NCI-H510A treated with DMSO at 0.1 percent for 48 hours (cell line): ENCODE measurements at places on chromosomes 7 and 10.

DNA sequence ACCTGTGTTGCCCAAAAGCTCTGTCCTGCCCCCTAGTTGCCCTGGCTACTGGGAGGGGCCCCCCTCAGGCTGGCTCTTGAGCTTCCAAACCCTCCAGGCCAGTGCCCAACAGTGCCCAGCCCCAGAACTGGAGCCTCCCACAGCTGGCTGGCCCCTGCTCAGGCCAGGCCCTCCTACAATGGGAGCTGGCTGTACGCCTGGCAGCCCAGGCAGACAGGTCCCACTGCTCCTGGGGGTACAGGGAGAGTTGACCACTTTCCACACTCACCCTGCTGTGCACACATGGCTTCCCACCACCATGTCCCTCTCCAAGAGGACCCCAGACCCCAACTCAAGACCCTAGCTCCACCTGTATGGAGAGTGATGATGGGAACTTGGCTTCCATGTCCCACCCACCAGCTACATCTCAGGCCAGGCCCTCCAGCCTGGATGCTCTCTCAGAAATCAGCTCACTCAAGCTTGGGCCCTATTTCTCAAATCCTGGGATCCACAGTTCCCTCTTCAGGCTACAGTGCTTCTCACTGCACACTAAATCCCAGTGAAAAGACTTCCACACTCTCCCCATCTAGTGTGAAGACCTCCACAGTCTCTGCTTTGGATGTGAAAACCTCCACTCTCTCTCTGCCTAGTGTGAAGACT is 92.6 kb downstream of the OAT start:
- DNase-seq = no peak

GRCh38 chr10:29470843-29471543 is 163.8 kb downstream of the SVIL start:
- DNase-seq = no peak

GRCh38 chr7:82810558-82811259 is 352.0 kb downstream of the PCLO start:
- peak; percentile 56 for DNase-seq

GRCh38 chr7:139738101-139738489 is 39.7 kb downstream of the HIPK2 start:
- no peak for DNase-seq

DNA sequence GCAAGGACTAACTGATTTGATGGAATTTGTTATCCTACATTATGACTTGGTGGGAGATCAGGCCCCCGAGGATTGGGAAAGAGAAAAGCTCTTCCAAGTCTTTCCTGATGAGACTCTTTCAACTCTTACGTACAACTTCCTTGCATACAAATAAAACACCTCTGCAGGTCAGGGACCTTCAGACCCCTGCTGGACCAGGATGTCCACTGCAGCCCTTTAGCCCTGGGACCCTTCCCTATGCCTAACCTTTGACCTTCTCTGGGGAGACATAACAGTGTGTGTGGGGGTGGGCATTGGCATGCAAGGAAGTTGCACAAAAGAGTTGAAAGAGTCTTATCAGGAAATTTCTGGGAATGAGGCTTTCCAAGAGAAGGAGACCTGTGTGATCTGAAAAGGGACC is 859.4 kb downstream of the TYW1 start:
- DNase-seq = no peak

GRCh38 chr10:128078136-128078969 is 47.9 kb downstream of the MKI67 start:
- DNase-seq = no peak

GRCh38 chr7:90433221-90433620 is 30.0 kb downstream of the CLDN12 start:
- no peak for DNase-seq

- DNase-seq = peak; percentile 25
These were observed 137.9 kb upstream of the MKI67 start for GRCh38 chr10:128263891-128264688.

GRCh38 chr7:69751026-69751425 is 152.8 kb downstream of the AUTS2 start:
- DNase-seq = no peak

DNA sequence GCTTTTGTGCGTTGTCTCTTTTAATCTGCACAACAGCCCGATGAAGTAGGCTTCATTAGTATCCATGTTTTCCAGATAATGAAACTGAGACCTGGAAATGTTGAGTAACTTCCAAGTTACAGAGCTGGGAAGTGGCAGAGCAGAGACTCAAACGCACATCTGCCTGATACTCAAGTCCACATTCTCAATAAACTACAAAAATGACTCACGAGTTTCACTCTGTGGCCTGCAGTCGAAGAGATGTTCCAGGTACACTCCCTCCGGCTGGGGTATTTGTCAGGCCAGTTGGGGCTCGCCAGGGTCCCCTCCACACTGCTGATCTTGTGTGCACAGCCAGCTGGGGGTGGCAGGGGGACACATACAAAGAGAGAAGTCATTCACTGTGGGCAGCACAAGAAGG is 17.7 kb upstream of the OPALIN start:
- DNase-seq = no peak

DNA sequence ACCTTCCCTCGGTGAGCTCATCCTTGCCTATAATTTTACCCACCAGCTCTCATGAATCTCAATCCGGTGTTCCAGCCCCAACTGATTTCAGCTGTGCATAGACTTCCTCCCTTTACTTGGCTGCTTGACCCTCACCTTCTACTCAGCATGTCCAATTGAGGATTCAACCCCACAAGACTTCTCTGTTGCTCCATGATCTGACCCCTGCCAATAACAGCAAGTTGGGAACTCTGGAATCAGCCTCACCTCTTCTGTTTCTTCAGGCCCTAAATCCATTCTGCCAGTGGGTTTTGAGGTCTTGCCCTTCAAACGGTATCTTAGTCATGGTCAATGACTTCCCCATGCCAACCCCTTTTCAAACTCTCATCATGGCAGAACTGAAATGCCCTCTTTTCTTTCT is 390.4 kb downstream of the CALN1 start:
- no peak for DNase-seq

DNA sequence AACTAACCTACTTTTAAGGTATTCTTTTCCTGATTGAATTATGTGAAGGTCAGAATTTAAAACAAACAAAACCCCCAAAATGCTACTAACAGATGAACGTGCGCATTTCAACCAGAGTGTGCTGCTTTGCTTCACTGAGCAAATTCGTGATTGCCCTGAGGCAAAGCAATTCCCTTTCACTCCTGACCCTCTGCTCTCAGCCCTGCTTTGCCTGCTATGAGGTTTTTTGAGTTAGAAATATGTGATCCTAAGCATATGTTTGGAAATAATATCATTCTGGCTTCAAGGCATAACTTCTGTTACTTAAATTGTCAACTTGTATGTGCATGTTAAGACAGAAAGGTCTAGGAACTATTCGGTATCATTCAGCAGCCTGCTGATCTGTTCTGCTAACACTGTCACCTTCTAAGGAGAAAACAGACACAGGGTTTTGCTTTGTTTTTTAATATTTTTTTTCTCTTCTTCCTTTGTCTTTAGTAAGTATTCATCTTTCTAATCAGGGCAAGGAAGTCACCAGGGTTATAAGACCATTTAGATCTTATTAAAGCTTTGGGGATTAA is 124.2 kb downstream of the GNAT3 start:
- no peak for DNase-seq

DNA sequence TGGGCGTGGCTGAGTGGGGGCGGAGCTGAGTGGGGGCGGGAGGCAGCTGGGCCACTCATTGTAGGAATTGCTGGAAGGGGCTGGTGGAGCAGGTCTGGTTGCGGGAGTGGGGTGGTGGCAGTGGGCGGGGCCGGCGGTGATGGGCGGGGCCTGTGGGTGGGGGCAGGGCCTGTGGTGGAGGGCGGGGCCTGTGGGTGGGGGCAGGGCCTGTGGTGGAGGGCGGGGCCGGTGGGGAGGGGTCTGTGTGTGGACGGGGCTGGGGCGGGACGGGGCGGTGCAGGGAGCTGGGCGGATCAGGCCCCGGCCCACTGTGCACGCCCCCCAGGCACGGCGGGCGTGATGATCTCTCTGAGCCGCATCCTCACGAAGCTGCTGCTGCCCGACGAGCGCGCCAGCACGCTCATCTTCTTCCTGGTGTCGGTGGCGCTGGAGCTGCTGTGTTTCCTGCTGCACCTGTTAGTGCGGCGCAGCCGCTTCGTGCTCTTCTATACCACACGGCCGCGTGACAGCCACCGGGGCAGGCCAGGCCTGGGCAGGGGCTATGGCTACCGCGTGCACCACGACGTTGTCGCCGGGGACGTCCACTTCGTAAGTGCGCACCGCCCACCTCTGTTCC is 14.0 kb downstream of the SLC29A4 start:
- DNase-seq = no peak

- DNase-seq = peak; percentile 18
These were observed 98.0 kb downstream of the NPSR1 start for GRCh38 chr7:34756025-34756437.

DNA sequence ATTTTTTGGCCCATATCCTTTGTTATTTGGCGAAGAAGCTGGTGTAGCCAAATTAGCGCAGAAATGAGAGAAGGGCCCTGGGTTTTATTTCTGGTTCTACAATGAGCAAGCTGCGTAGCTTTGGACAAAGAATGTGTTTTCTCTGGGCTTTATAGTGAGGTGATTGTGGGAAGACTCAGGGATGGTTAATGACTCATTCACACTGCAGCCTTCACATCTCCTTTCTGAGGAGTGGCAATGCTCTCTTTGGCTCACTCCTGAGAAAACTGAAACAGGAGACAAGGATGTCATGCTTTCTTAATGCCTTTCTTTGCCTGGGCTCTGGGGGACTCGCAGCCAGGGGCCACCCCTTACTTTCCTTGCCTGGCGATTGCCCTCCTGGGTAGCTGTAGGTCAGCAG is 271.0 kb upstream of the PODXL start:
- DNase-seq = no peak

DNA sequence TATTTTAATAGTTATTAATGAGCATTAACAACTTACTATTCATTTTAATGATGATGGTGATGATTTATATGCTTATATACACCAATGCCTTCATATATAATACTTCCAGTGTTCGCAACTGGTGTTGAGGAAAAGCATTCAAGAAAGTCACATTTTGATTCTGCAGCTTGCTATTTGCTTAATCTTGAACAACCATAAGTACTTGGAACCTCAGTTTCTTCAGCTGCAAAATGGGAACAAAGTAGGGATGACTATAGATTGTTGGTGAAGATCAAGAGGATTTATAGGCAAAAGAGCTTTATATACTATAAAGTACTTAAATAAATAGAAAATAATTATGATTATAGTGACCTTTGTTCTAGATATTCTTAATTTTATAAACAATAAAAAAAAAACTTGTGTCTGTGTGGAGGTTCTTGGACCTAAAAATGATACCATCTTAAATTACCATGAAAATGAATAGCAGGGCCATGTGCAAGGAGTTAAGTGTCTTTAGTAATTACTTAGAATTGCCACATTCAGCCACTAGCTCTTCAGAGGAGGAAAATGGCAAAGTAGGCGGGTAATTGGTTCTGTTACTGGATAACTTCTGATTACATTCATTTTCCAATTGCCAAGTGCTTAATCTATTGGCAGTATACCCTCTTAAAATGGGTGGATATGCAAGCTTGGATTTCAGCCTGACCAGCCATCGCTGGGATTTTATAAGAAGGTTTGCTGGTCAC is 4.5 kb downstream of the ARID5B start:
- no peak for DNase-seq

GRCh38 chr10:12502526-12503274 is 153.4 kb downstream of the CAMK1D start:
- no peak for DNase-seq

- no peak for DNase-seq
These were observed 116.7 kb upstream of the C10orf90 start for GRCh38 chr10:126787201-126787600.

GRCh38 chr7:82017334-82017943 is 247.6 kb upstream of the HGF start:
- peak; percentile 41 for DNase-seq

DNA sequence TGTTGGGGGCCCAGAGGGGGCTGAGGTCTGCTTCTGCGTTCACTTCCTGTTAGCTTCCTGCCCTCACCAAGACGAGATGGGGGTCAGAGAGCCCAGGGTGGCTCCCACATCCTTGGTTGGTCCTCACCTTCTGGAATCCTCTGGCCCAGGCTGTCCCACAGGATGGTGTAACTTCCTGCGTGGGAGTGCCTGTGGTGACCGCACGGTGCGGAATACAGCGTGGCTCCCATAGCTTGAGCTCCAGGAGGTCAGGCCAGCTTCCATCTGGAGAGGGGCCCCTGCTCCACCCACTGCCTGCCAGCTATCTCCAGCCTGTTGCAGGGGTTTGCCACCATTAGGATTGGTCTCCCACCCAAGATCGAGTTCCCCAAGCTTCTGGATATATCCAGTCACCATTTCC is 681.2 kb upstream of the FOXK1 start:
- DNase-seq = no peak

DNA sequence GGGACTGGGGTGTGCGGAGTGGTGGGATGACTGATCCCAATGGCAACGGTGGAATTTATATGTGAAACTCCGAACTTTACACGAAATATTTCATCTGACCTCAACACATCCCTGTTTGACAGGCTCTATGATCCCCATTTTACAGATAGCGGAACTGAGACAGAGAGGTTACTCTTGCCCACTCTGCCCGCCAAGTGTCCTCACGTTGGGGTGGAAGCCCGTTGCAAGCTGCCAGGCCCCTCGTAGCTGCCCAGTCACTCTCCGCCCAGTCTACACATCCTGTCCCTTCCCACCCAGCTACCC is 397 bp upstream of the NFE2L3 start:
- no peak for DNase-seq

DNA sequence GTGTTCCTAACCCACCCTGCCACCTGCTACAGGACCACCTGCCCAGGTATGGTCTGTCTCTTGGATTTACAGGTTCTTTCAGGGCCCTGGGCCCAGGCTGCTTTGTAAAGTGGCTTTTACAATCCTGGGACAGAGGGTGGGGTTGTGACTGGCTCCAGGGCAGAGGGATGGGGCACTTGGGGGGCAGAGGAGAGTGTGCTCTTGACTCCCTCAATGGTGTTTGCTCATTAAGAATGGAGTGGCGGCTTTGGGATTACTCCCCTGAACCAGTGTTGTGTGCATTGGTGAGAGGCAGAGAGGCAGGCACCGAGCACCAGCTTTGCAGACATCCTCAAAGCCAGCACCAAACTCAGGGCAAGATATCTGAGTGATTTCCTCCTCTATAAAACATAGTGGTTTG is 43.5 kb downstream of the VWA2 start:
- DNase-seq = no peak

DNA sequence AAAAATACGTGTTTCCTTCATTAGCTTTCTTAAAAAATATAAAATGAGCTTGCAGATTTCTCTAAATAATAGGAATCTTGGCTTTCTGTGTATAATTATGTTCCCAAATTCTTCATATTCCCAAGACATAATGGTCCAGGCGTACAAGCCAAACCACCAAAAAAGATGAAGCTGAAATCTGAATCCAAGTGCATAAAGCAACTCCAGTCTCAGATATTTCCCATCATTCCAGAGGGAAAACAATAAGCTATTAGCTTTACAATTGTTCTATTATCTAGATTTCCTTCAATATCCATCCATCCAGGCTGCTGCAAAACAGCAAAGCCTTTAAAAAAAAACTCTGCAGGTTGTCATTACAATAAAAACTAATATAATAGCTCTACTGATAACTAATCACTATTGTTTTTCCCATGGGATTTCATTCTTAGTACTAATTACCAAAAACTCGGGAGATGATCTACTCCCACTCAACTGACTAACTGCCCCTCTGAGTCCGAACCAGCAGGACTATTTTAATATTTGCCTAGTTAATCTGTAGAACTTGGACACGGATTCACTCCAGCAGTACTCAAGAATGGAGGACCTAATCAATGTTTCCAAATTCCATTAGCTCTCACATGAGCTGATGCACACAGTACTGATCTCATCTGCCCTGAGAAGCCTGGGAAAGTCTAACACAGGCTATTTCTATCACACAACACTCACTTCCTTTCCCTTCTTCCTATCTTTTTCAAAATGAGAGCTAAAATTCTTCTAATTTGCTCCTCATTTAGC is 108.9 kb upstream of the ASAH2 start:
- no peak for DNase-seq
